ENCODE measurements at places on chromosomes 7 and 10. TPM values are rescaled to one million over a fixed set of nuclear protein-coding genes. Genes with fewer than 3 reads are reported as not detected.

DNA sequence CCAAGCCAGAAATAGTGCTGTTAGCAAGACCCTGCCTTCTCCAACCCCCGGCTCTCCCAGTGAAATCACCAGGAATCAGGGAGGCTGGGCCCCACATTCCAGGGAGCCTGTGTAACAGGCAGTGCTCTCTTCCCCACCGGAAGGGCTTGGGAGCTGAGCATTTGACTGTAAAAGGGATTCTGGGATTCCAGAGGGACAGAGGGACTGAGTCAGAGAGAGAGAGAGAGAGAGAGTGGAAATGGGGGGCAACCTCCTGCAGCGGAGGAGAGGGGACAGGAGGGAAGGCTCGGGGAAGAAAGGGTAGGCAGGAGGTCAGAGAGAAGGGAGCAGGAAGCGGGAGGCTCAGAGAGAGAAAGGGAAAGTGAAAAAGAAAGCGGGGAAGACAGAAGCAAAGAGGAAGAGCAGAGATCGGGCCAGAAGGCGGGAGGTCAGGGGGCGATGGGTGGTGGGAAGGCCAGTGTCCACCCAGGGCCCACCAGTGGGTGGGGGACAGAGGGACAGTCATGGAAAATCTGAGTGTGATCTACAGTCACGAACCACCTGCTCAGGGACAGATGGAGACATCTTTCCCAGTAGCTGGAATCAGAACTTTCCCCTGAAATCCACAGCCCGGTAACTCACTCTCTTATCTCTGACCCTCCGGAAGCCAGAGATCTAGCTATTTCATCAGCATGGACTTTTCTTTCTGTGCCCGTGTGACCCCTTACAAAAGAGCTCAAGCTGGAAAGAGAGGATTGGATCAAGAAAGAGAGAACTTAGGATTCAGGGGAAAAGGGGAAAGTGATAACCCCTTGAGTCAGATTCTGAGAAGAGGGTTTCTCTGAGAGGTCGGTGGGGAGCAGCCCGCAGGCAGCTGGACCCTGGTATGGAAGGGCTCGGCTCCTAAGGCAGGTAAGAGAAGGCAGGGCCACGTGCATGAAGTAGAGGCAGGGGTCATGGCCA lies 4.6 kb upstream of the SERPINE1 start:
- DNase-seq = no peak

GRCh38 chr7:85135977-85136376 lies 50.9 kb downstream of the SEMA3D start:
- DNase-seq = no peak

- DNase-seq = no peak
Measured at GRCh38 chr7:44396931-44397545, 71.6 kb upstream of the CAMK2B start.

- DNase-seq = no peak
Measured at GRCh38 chr7:66957595-66958290, 36.7 kb downstream of the TMEM248 start.

Gene SPDYE11
- not detected for total RNA-seq
